Transverse colon (tissue), 4 donors: ENCODE measurements at places on chromosomes 3 and 15. TPM values are rescaled to one million over a fixed set of nuclear protein-coding genes. Genes with fewer than 3 reads are reported as not detected.
A peak's percentile ranks its signal among the peaks of the same experiment; 100 is the strongest.

Gene CORO2B
- total RNA-seq, result 1.9 TPM

Gene C3orf22
- not detected for total RNA-seq

- H3K27ac ChIP-seq, result peak overlapping the region; percentile 45
- no peak overlapping the region for H3K4me3 ChIP-seq
- H3K36me3 ChIP-seq, result no peaks in the 10 kb centered on the region
- H3K4me1 ChIP-seq, result peaks cover 46% of the 10 kb centered on the region
Measured at GRCh38 chr3:177284383-177284881, 87.2 kb upstream of the TBL1XR1 start.

- H3K4me3 ChIP-seq, result no peak overlapping the region
- H3K27ac ChIP-seq, result no peak overlapping the region
- no peaks in the 10 kb centered on the region for H3K27me3 ChIP-seq
- H3K36me3 ChIP-seq, result no peaks in the 10 kb centered on the region
- H3K4me1 ChIP-seq, result peaks cover 31% of the 10 kb centered on the region
Measured at GRCh38 chr15:45181491-45182285, 6.1 kb downstream of the SHF start.

Gene CPNE4
- total RNA-seq, result not detected

DNA sequence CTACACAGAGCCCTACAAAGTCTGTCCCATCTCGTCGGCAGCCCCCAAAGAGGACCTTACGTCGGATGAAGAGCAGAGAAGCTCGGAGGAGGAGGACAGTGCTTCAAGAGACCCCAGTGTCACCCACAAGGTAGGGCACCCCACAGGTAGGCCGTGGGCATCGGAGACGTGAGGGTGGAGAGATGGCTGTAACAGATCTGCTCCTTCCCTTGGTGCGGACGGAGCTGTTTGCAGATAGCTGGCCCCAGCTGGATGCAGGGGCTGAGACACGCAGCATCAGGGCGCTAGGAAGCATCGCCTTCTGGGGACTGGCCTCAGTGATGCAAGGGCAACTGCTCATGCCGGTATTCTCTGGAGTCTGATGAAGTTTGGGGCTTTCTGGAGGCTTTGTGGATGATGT is 45.4 kb downstream of the FGD5 start:
- no peak overlapping the region for H3K27ac ChIP-seq
- no peaks in the 10 kb centered on the region for H3K4me1 ChIP-seq
- no peaks in the 10 kb centered on the region for H3K36me3 ChIP-seq
- DNase-seq, result no peak

- H3K4me3 ChIP-seq, result no peak overlapping the region
- no peaks in the 10 kb centered on the region for H3K27me3 ChIP-seq
- no peaks in the 10 kb centered on the region for H3K36me3 ChIP-seq
Measured at GRCh38 chr3:152841131-152841530, 6.2 kb downstream of the P2RY1 start.

DNA sequence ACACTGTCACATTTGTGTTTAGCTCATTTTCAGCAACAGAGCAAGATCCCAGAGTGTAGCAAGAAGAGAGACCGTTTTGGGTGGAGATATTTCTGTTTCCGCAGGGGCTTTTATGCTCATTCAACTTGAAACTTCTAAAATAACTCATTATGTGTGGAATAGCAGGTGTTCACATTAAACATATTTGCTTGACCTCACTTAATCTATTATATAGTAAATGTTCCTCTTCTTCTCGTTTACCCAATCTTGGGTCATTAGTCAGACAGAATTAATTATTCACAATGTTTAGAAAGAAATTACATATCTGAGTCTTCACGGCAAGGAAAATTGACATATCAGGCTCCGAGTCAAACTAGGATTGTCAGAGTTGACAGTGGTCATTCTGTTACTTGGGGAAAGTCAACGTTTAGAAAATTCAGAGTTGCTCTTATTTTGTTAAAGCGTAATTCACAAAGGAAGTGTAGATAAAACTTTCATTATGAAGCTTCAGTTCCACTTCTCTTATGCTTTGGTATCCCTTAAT is 222.9 kb downstream of the TPRG1 start:
- H3K4me1 ChIP-seq, result no peaks in the 10 kb centered on the region
- H3K27me3 ChIP-seq, result no peaks in the 10 kb centered on the region

Gene DPH3
- 22.4 TPM for total RNA-seq

Gene KLHL40
- total RNA-seq, result not detected

GRCh38 chr3:23999012-23999641 is 54.0 kb downstream of the NR1D2 start:
- peak; percentile 71 for DNase-seq
- no peaks in the 10 kb centered on the region for H3K4me1 ChIP-seq
- H3K27ac ChIP-seq, result no peak overlapping the region
- H3K4me3 ChIP-seq, result no peak overlapping the region
- H3K36me3 ChIP-seq, result no peaks in the 10 kb centered on the region
